Fibroblast of skin of scalp (primary cell): ENCODE measurements at places on chromosomes 5 and 9.

DNA sequence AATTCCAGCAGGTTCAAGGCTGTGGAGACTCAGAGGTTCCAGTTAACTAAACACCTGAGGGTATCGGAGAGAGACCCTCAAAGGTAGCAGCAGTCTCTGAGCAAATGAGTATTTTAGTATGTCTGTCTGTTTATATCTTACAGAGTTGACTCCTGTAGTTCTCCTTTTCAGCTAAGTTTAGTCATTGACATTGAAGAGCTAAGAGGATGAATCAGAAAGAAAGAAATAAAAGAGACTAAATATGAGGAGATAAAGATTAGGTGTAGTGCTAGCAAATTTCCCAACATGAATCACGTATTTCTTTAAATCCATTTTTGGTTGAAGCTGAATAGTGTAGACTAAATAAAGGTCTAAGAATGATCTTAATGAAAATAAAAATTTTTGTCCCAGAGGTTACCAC lies 474.0 kb upstream of the RGMB start:
- DNase-seq: no peak

DNA sequence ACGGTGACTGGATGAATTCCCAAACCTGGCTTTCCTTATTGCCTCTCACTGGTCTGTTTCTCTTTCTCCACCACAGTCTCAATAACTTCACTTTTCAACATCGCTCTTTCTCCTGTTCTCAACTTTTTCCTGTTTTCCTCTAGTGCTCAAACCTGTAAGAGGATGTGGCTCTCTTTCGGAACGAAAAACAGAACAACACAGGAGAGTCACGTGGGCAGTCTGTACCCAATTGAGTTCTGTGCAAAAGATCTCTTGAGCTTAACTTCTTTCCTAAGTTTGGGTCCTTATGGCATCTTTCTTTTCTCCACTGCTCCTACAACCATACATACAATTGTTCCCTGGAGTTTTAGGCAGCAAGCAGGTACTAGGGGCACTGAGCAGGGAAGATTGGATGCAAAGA lies 8.9 kb downstream of the HAVCR1 start:
- DNase-seq: no peak

GRCh38 chr9:134650431-134651190 lies 9.0 kb downstream of the COL5A1 start:
- DNase-seq: no peak

DNA sequence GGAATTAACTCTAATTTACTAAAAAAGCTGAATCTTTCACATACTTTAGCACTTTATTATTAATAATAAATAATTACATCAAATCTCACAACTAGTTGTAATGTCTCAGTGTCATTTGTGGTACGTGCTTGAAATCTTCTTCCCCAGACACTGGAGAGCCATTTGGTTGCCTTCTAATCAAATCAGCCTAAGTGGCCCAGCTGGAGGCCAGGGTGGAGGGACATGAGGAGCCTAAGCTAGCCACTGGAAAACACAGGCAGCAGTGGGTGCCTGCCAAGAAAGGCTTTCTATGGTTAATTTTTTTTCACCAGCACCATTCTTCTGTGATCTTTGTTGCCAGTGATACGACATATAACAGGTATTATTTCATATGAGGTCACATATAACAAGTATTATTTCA lies 117.0 kb downstream of the ERCC6L2 start:
- DNase-seq: no peak

GRCh38 chr5:117207088-117207668 lies 632.6 kb upstream of the SEMA6A start:
- no peak for DNase-seq

DNA sequence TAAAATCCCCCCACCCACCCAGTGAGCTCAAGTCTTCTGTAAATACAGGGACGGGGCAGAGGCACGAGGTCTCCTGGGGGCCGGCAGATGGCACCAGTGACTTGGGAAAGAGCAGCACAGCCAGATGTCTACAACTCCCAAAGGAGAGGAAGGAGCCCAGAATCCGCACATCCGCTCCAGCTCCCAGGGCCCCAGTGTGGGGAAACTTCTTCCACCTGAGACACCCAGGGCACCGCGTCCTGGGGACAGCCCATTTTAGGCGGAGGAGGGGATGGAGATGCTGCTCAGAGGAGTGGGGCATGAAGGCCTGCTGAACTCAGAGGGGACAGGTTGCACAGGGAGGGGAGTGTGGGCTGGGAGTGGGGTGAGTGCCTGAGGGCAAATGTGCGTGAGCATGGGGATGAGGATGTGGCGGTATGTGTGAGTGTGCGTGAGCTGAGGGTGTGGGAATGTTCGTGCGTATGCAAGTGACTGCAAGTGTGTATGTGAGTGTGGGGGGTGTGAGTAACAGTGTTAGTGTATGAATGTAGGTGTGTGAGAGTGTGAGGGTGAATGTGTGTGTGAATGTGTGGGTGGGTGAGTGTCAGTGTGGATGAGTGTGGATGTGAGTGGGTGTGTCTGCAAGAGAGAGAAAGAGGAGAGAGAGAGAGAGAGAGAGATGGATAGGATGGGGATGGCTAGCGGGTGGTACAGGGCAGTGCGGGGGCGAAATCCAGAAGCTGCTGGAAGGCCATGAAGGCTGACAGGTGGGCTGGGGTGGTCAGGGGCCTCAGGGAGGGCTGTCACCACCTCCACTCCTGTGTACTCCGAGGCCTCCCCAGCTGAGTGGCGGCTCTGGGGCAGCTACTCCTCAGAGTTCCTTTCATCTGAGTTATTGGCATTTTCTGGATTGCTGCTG lies 63.5 kb downstream of the DUSP1 start:
- DNase-seq: peak; percentile 80
